Fibroblast of pulmonary artery (primary cell): ENCODE measurements at places on chromosomes 7 and 10.

GRCh38 chr7:18685971-18686370 lies 190.4 kb downstream of the HDAC9 start:
- no peak for DNase-seq

DNA sequence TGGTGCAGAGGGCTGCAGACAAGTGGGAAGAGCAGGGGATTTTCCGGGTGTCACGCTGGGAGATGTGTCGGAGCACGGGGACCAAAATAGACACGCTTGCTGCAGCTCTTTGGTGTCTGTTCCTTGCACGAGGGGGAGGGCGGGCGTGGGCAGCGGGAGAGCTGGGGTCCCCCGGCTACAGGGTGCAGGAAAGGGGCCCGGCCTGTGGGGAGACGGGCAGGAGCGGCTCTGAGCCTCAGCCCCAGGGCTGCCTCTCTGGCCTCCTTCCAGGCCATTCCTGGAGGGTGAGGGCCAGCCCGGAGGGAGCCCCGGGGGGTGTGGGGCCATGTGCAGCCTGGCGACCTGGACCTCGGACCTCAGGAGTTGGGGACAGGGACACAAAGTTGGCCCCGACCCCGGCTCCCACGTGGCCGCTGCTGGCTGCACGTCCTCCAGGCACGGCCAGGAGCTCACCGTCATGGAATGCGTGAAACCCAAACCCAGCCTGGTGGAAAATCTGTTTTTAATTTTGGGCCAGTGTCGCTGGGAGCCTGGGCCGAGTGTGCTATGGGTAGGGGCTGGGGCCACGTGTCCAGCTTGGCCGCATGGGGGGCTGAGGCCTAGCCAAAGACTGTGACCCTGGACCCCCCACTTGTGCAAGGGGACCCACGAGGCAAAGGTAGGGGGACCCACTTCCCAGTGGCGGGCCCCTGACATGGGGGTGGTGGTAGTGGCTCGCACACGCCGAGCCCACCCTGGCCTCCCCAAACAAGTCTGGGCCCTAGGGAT lies 6.6 kb downstream of the TTYH3 start:
- DNase-seq: peak; percentile 23

- no peak for DNase-seq
Observed at GRCh38 chr10:49353895-49354566, 41.9 kb downstream of the DRGX start.

DNA sequence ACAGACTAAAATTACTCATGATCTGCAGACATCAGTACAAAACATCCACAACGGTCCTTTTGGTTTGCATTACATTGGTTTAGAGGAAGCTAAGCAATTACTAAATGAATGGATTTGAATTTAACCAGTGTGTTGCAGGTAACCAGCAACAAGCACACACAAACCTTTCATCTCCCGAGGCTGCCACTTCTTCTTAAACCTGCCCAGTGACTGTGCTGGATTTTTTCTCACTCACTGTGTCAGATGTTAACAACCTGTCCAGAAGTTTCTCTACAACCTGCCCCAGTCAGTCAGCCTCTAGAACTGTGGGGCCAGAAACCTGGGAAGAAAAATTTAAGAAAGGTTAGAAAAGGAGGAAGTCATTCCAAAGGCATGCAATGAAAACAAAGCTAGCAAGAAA lies 2.4 kb upstream of the MEOX2 start:
- DNase-seq: no peak

GRCh38 chr7:128259131-128260061 lies 18.3 kb downstream of the LEP start:
- DNase-seq: no peak

- no peak for DNase-seq
Observed at GRCh38 chr7:35747611-35748010, 52.7 kb upstream of the HERPUD2 start.

DNA sequence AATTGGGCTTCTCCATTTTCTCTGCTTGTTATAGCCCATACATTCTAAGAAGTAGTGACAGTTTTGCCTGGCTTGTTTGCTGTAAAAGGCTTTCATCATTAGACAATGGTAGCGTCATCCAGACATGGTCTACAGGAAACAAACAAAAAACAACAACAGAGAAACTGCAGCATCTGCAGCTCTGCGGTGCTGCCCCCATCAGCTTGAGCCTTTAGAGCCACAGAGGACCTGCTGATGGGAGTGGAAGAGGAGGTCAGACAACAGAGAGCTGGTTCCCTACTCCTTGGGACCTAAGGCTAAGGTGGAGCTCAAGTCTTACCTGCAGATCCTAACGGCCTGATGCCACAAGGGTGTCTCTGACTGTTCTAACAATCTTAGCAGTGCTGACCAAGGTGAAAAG lies 3.1 kb downstream of the INA start:
- no peak for DNase-seq

DNA sequence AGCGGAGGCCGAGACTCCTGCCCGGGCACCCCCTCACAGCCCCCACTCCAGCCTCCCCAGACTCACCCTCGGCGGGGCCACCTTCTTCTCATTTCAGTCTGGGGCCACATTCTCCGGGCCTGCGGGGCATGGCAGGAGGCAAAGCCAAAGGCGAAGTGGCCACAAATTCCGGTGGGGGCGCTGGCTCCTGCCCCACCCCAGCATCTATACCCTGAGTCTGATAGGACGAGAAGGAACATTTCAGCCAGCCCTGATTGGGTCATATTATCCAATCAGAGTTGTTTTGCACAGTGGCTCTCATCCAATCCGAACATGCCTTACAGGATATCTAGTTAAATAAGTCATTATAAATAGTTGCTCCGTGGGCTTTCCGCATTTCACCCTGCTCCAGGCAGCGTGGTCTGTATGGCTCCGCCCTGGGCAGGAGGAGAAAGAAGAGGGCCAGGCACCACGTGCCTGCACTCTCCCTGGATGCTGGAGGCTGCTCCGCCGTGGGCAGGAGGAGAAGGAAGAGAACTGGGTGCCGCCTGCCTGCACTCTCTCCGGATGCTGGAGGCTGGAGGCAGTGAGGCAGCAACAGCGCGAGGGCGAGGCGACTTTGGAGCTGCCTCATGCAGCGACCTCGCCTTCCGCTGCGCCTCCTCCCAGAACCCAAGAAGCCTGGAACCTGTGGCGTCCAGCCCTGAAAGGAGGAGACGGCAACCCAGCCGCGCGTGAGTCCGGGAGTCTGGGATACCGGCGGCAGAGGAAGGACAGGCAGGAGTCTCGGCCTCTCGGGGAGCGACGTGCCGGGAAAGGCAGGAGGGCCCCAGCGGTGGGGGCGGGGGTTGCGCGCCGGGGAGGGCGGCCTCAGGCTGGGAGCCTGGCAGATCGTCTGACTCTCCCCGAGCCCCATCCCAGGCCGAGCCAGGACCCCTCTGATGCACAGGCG lies 162.9 kb downstream of the ZNF33B start:
- peak; percentile 49 for DNase-seq

GRCh38 chr7:104973909-104974415 lies 40.0 kb upstream of the KMT2E start:
- DNase-seq: peak; percentile 94

- DNase-seq: no peak
Observed at GRCh38 chr7:55481155-55481554, 91.1 kb downstream of the VOPP1 start.

GRCh38 chr7:28144266-28144665 lies 36.3 kb downstream of the JAZF1 start:
- no peak for DNase-seq

DNA sequence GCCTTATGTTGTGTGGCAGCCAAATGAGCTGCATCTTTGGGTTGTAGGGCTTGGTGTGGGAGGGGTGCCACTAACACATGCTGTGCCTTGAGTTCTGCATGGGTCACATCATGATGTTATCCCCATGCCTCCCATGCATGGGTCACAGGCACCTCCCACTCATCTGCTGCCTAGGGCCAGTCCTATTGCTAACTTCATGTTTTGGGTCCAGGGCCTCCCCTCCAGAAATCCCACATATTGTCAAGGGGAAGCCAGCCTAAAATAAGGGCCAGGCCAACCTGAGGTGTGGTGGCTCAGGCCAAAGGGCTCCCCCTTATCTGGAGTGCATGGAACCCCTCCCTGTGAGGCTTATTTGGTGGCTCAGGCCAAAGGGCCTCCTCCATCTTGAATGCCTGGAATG lies 299.0 kb downstream of the RPS24 start:
- no peak for DNase-seq

DNA sequence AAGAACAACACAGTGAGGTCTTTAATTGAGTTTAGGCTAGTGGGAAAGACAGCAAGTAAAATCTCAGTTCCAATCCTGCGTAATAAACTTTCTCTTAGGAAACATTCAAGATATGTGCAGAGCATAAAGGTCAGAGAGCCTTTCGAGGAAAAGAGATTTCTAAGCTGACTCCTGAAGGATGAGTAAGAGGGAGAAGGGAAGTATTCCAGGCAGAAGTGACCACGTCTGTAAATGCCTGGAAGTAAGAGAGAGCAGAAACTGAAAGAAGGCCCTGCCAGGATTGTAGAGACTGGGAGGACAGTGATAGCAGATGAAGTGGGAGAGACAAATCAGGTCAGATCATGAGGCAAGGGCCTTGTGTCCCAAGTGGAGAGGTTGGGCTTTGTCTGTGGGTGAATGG lies 41.8 kb downstream of the PNLIPRP3 start:
- DNase-seq: no peak

DNA sequence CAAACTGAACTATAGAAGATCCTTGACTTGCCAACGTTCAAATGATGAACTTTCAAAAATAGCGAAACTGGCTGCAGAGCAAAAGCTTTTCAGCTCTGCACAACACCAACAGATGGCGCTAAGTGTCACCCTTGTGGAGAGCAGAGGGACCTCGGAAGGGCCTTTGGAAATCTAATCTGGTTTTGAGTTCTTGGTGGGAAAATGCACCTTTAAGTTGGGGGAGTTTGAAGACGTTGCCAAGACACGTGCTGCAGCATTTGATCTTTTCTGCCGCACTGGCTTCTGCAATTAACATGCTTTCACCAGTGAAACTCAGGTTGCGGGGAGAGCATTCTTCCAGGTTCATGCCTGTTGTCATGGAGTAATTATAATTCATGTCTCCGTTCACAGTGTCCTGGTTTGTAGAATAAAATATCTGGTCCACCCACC lies 26.3 kb upstream of the WDR11 start:
- peak; percentile 11 for DNase-seq

DNA sequence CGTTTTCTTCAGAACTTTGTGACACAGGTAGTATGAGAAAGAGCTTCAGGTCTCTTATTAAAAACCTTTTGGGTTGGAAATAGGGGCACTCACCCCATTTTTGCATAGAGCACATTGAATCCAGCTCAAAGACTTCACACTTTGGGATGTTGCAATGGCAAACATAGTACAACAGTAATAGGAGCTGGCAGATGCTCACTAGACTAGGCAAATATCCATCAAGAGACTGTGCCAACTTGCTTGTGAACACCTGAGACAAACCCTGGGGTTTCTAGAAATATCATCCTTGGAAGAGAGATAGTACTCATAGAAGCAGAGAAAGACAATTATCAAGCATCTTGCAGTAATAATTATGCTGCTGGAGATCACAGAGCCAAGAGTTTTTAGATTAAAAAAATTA lies 280.0 kb downstream of the CACNA2D1 start:
- no peak for DNase-seq

GRCh38 chr7:30556840-30557239 lies 37.8 kb upstream of the GARS1 start:
- DNase-seq: no peak

GRCh38 chr10:51932530-51932929 lies 233.1 kb upstream of the CSTF2T start:
- no peak for DNase-seq

DNA sequence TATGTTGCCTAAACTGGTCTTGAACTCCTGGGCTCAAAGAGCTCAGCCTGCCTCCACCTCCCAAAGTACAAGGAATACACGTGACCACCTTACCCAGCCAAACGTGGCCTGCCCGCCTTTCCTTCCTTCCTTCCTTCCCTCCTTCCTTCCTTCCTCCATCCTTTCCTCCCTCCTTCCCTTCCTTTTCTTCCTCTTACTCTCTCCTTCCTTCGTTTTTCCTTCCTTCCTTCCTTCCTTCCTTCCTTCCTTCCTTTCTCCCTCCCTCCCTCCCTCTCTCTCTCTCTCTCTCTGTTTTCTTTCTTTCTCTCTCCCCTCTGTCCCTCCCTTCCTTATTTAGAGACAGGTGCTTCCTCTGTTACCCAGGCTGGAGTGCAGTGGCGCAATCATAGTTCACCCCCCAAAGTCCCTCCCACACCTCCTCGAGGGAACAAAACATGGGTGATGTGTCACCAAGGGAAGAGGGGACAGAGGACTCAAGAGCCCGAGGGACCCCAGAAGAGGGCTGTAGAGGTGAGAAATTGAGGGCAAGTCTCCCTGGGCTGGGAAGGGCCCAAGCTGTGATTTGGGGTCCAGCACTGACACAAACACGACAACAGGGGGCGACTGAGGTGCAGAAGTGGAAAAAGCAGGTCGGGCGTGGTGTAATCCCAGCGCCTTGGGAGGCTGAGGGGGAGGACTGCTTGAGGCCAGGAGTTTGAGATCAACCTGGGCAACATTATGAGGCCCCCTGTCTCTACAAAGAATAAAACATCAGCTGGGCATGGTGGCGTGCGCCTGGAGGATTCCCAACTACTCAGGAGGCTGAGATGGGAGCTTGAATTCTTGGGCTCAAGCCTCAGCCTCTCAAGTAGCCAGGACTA lies 28.1 kb downstream of the EPHB4 start:
- peak; percentile 78 for DNase-seq

- no peak for DNase-seq
Observed at GRCh38 chr10:50346942-50347341, 95.6 kb upstream of the ASAH2 start.

- DNase-seq: no peak
Observed at GRCh38 chr7:31271641-31272405, 68.7 kb downstream of the NEUROD6 start.

GRCh38 chr10:35435824-35436223 lies 99.5 kb downstream of the CCNY start:
- DNase-seq: no peak

DNA sequence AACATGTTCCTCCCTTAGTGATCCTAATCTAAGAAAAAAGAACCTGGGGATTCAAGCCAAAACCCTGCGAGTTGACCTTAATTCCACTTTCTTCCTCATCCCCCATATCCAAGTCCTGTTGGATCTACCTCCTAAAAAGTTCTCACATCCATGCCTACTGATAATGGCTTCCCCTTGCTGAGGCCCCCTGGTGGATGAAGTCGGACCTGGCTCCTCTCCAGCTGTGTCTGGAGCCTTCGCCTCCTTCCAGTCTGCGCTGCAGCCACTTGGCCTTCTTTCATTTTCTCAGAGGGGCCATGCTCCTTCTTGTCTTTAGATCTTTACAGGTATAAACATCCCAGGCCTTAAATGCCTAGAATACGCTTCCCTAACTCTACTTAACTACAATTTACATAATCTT lies 8.1 kb downstream of the PDE1C start:
- DNase-seq: peak; percentile 10

DNA sequence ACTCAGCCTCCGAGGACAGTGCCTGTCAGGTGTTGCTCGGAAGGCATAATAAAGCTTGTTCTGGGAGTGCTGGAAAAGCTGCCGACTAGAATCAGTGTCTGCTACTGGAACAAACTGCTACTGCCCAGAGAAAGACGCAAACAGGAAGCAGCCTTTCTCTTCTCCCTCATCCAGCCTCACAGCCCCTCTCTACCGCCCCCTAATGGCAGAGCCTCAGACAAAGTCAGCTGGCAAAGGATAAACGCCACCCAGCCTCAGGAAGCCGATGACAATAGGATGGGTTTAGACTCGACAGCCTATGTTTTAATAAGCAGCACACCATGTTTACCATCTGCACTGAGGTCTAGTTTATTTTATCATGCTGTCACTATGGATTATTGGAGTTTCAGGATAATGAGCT lies 169.5 kb upstream of the LYZL1 start:
- peak; percentile 34 for DNase-seq

- DNase-seq: peak; percentile 29
Observed at GRCh38 chr10:90935581-90936275, 14.8 kb upstream of the ANKRD1 start.
